ENCODE measurements at places on chromosomes 7 and 10.
A peak's percentile ranks its signal among the peaks of the same experiment; 100 is the strongest.

GRCh38 chr10:8242295-8242872 lies 187.9 kb downstream of the GATA3 start:
- peak; percentile 19 for DNase-seq

DNA sequence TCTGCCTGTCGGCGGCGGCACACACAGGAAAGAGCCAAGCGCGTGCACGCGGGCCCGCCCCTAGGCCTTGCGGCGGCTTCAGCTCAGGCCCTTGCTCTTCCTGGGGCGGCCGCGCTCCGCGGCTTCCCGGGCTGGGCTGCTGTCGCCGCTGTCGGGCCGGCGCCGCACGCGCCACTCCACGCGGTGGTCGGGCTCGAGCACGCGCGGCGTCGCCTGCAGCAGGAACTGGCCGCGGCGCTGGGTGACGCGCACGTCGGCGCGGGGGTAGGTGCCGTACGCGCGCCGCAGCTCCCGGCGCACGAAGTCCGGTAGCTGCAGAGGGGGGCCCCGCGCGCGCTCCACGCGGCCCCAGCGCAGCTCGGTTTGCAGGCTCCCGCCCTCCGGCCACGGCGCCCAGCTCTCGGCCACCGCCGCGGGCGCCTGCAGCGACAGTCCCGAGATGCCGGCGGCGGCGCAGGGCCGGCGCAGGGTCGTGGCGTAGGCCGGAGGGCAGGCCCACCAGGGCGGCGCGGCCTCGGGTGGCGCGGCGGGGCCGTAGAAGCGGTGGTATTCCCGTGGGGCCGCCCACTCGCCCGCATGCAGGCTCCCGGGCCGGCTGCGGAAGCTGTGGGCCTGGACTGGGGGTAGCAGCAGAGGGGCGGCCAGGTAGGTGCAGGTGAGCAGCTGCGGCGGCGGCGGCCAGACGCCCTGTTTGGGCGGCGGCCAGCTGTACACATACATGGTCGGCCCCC lies 804 bp downstream of the C10orf95 start:
- peak; percentile 88 for DNase-seq

DNA sequence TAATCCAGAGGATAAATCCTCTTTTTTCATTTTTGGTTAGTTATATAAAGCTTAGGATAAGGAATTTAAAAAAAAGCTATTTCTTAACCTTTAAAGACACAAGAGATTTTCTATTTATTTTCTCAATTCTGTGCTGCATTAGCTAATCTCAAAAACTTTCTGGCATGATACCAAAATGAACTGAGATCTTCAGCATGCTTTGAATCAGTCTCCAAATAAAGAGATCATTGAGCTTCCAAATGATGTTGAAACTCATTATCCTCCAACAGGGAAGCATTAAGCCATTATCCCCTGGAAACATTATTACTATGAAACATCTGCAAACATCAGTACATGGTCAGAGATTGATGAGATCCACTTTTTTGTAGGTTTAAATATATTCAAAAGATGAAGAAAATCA lies 350.3 kb upstream of the TEX47 start:
- no peak for DNase-seq

DNA sequence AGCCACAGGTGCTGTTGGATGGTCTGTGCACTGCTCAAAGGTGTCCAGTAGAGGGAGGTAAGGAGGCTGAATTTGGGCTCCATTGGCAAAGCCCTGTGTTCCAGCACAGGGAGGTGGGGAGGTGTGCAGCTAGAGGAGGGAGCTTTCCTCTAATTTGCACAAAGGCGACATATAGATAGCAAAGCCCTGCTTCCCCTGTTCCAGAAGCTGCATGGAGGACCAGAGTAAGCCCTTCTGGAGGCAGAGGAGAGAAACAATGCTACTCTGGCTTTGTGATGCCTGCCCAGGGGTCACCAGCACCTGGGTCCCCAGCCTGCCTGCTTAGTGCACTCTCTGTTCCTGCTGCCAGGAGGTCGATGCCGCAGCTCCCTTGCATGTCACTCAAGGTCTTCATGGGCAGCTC lies 3.4 kb upstream of the ARHGAP22 start:
- DNase-seq = peak; percentile 60

- no peak for DNase-seq
Observed at GRCh38 chr10:12484941-12485805, 135.8 kb downstream of the CAMK1D start.

GRCh38 chr7:103989785-103990767 lies 618 bp upstream of the RELN start:
- no peak for DNase-seq

GRCh38 chr10:48993627-48994026 lies 54.0 kb upstream of the LRRC18 start:
- DNase-seq = no peak

DNA sequence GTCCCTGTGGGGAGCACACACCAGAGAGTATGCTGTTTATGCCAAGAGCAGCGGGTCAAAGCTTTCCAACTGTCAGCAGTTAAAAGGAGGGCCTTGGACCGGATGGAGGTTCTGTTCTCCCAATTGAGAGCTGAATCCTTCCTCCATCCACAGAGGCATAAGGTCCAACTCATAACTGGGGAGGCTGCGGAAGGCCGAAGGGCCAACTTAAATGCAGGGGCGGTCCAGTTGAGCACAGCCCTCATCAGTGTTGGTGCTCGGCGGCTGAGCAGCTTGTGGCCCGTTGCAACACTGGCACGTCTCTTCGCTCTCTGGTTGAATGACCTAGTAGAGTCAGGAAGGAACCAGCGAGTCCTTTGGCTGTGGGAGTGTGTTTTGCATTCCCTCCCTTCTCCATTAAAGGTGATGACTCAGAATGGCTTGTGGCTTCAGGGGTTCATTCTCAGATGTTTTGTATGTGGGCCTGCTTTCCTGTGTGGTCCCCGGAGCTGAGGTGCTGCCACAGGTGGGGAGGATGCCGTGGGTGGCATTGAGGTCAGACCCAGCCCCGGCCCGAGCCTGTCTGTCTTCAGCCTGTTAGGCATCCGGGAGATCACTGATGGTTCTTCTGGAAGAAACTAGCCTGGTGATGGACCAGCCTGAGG lies 44.8 kb upstream of the DMBT1 start:
- peak; percentile 57 for DNase-seq

DNA sequence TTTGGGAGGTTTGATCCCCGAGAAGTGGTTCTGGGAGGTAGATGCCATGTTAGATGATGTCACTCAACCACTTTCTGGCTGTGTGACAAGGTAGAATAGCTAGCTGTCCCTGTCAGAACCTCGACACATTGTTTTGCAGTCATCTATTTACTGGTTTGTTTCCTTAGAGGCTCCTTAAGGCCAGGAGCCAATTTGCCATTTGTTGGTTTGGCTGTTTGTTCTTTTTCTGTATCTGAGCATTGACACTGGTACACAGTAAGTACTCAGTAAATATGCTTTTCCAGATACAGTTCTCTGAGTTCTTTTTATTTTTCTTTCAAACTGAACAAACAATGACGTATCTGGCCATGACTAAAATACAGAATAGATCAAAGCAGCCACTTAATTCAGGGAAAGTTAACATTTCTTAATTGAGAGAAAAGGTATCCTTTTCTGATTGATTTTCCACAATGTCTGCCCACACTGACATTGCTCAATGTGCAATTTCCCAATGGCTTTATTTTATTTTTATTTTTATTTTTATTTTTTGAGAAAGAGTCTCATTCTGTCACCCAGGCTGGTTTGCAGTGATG lies 121.6 kb downstream of the SPAG6 start:
- no peak for DNase-seq

DNA sequence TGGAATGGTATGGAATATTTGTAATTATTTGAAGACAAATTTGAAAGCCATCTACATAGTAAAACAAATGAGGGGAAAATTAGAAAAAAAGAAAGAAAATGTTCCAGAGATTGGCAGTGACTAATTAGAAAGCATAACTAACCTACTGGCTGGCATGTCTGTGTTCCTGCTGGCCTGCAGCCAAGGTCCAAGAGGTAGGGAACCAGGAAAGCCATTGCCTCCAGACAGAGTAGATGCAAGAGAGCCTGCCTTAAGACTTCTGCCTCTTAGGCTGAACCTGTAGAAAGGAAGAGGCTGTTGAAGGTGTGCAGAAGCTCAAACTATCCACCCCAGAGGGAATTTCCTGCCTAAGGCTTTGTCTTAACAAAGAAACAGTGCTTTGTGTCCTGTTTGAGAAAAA lies 982.0 kb downstream of the SORCS1 start:
- DNase-seq = no peak

- no peak for DNase-seq
Observed at GRCh38 chr7:141460781-141461715, 90.2 kb upstream of the AGK start.

Data from activated CD4-positive, alpha-beta T cell treated with anti-CD3 and anti-CD28 coated beads, Interleukin-2, Interleukin-4, amounts not matched to agents 100 ng/mL and 50 ng/mL, durations not matched to agents 16 hours and 8 hours (primary cell).